ENCODE measurements at places on chromosomes 5 and 9.

- DNase-seq = no peak
Observed at GRCh38 chr5:116176121-116176520, 91.3 kb downstream of the COMMD10 start.

DNA sequence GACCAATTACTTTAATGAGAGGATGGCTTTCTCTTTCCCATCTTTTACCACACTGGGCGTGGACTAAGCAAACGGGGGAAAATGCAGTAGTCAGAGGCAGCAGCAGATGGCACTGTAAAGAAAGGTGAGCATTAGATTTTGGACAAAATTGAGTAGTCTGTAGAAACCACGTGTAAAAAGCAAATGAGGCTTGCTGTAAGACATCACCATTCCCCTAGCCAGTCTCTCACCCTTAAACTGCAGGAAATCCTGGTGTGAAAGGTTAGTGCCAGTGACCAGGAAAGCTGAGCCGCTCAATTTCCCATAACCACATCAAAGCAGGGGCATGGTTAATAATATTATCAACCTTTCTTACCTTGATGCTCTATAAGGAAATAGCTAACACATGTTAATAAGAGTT, 31.8 kb downstream of the SPATA31C2 start:
- DNase-seq = no peak

DNA sequence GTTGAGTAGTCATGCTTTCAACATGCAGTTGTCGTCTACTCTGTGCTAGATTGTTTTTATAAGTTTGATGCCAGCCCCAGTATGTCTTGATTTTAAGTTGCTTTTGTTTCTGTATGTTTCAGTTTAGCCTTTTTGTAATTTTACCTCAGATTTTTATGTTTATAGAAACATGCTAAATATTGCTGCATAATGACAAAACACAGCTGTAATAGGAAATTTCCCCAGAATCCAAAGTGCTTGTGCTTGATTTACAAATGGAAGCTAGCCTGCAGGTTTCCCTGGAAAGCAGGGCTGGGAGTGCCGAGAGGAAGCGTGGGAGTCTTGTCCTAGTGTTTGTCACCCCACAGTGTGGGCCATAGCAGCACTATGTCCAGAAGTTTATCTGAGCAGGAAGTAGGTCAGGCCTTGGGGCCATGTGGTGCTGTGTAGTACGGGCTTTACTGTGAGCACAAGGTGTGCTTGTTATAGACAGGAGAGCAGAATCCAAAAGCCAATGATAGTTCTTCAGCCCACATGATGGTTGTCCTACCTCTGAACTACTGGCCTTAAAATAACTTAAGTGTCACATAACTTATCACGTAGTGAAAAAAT, 100.0 kb upstream of the NREP start:
- no peak for DNase-seq

- no peak for DNase-seq
Observed at GRCh38 chr9:125759764-125760129, 12.6 kb downstream of the PBX3 start.

GRCh38 chr9:85522459-85523092, 219.2 kb downstream of the AGTPBP1 start:
- DNase-seq = no peak

DNA sequence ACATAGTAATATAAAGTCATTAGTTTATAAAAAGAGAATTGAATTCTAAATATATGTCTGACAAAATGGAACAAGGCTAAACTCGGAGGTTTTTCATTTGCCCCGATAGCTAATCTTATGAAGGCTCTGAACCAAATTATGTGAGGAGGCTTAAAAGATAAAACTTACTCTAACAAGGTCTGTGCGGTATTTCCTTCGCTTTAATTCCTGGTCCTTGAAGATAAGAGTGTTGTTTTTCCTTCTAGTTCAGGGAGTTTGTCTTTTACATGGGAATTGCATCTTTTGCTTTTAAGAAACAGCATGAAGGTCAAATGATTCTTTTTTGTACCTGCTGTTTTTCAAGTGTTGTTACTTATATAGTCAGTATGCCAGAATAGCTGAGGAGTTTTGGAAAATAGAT, 68.2 kb downstream of the UBE2QL1 start:
- no peak for DNase-seq

DNA sequence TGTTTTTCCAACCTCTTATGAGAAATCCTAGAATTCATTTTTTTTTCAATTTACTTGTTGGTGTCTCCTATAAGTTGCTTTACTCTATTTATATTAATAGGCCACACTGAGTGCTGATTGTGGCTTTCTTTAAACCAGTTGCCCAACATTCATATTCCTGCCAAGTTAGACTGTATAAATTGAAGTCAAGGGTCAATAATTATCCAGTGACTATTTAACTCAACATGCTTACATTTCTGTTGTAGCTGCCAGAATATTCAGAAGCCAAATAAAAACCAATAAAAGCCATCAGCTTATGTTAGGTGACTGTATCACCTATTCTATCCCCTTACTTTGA, 169.0 kb downstream of the PTPRD start:
- DNase-seq = no peak
